Purkinje cell (primary cell): ENCODE measurements at places on chromosomes 13 and 19. TPM values are rescaled to one million over a fixed set of nuclear protein-coding genes. Genes with fewer than 3 reads are reported as not detected.

Gene LTBP4
- polyA plus RNA-seq = 1.8 and 2.0 TPM in 2 replicates

Gene CDC16
- 52.4 and 60.8 TPM in 2 replicates for polyA plus RNA-seq

Gene GJB2
- not detected in 2 replicates for polyA plus RNA-seq

Gene ZNF599
- polyA plus RNA-seq = 2.1 and 3.7 TPM in 2 replicates
